ENCODE measurements at places on chromosomes 2 and 18. TPM values are rescaled to one million over a fixed set of nuclear protein-coding genes. Genes with fewer than 3 reads are reported as not detected.

SKA1 gene
- total RNA-seq, result 1.9 TPM

CNTNAP5 gene
- total RNA-seq, result not detected

MRO gene
- total RNA-seq, result 0.82 TPM

KLF7 gene
- 11.6 TPM for total RNA-seq

GPR35 gene
- 0.82 TPM for total RNA-seq
